Bronchial epithelial cell (primary cell): ENCODE measurements at places on chromosomes 3 and 15.

GRCh38 chr3:26997226-26997625, 372.0 kb downstream of the NEK10 start:
- DNase-seq = no peak

- no peak for DNase-seq
Measured at GRCh38 chr15:61337541-61337940, 108.4 kb upstream of the RORA start.

DNA sequence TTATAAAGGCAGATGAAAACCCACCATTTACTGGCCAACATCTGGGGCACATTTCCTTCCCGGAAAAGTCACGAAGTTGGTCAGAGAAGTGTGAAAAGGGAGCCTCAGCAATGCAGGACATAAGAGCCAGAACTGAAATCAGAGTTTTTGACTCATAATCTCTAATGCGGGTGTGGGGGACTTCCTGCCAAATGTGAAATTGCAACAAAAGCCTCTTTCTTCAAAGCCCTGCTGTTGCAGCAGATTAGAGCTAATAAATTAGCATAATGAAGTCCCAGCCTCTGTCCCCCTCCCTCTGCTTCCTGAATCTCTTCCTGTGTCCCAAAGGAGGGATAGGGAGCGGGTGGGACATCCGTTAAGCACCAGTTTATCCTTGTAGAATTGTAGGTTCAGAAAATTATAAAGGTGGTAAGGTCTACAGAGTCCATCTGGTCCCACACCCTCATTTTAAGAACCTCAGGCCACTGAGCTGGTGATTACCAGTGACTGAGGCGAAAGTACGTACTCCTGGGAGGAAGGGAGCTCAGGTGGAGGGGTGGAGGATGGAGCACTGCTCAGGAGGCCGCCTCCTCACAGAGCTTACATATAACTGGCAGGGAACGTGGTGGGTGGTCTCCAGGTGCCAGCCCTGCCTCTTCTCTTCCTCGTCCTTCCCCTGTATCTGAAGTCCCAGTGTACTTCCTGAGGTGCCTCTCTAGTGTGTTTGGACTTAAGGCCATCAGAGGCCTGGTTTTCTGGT, 35.0 kb downstream of the ST6GAL1 start:
- no peak for DNase-seq

- no peak for DNase-seq
Measured at GRCh38 chr15:24683736-24684135, 8.2 kb downstream of the NPAP1 start.

- DNase-seq = no peak
Measured at GRCh38 chr3:155805204-155805801, 775 bp downstream of the C3orf33 start.
